AML-193 (cell line): ENCODE measurements at places on chromosomes 7 and 10.

- peak; percentile 85 for DNase-seq
Measured at GRCh38 chr10:110918269-110918642, 724 bp downstream of the BBIP1 start.

GRCh38 chr10:21953585-21954057, 49.9 kb downstream of the DNAJC1 start:
- DNase-seq: peak; percentile 50

GRCh38 chr10:88271761-88272543, 311.2 kb downstream of the RNLS start:
- peak; percentile 57 for DNase-seq

DNA sequence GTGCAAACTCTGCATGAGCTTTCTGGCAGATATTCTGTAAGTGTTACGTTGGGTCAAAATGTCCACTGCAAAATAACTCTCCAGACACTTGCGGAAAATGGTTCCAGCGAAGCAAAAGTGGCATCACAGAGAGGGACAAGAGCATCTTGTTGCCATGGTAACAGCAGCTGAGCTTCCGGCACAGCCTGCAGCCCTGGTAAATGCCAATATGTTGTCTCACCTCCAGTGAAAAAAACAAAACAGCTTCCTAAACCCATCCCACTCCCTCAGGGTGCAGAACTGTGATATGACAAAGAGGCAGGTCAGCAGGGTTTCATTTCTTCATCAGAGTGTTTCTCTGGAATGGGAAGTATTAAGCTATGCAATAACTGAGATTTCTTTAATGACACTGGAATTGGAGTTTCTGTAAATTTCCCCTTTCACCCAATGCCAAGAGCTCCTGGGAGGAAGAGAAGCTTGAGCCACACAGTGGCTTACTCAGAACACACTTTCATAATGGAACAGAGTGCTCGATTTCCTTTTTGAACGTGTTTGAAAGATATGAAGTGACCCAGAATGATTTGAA, 65.6 kb downstream of the FOXI2 start:
- no peak for DNase-seq

DNA sequence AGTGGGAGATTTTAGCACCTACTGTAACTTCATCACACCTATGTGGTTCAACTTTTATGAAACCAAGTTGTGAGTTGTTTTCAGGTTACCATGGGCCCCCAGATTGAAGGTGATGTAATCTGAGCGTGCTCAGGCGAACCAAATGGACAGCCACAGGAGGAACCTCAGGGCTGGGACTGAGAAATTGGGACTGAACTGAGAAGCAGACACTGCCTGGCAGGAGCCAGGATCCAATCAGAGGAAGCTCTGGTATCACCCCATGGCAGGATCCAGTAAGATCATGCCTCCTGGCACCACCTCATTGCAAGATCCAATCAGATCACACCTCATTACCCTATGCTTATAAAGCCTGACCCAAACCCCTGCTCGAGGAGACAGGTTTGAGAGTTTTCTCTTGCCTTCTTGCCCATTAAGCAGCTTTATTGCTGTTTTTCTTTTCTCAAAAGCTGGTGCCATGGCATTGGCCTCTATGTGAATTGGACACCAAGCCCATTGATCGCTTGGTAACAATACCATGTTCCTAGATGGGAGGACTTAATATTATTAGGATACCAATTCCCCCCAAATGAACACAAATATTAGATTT, 43.2 kb upstream of the GDF10 start:
- DNase-seq: no peak

DNA sequence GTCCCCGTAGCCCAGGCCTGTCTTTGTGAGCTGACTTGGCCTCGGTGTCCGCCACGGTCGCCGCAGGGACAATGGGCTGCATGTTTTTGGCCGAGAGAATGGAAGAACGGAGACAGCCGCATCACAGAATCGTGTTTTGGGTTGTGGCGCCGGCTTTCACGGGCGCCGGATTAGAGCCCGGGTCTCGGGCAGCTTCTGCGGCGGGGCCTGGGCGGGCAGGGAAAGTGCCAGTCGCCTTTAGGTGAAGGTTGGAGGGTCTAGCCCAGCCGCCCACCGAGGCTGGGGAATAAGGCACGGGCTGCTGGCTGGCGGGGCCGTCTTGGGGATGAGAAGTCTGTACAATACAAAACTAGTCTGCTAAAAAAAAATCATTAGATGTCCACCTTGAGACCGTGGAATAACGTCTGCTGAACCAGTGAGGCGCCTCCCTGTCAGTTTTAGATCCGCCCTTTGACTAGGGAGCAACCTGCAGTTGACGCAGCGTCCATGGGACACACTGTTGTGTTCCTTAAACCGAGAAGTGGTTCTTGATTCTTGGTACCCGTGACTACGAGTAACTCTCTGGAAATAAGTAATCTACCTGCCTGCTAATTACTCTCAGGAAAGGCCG, 577 bp downstream of the DNAJB9 start:
- peak; percentile 31 for DNase-seq

GRCh38 chr7:42081671-42082070, 155.3 kb downstream of the GLI3 start:
- no peak for DNase-seq
